ENCODE measurements at places on chromosomes 2 and 18.

DNA sequence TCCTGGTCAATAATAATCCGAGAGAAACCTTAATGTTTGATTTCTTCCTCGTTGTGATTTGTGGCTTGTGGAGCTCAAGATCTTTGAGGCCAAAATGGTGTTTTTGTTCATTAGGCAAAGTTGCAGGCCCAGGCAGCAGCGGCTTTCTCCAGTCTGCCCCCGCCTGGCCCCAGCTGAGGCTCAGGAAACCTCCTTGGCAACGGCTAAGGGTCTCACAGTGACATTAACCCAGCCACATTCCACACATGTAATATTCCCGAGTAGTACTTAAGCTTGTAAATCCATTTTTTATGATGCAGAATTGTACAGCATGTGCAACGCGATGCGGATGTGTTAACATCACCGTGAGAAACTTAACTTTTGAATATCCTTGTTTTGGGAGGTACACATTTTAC, 200.1 kb downstream of the BCL11A start:
- DNase-seq, result no peak

- no peak for DNase-seq
Measured at GRCh38 chr2:99338029-99338585, 918 bp downstream of the EIF5B start.

- no peak for DNase-seq
Measured at GRCh38 chr2:88230911-88231310, 60.8 kb downstream of the THNSL2 start.

- no peak for DNase-seq
Measured at GRCh38 chr2:43778233-43778632, 4.4 kb downstream of the DYNC2LI1 start.

GRCh38 chr18:38427234-38427633, 861.6 kb upstream of the CELF4 start:
- DNase-seq, result no peak

DNA sequence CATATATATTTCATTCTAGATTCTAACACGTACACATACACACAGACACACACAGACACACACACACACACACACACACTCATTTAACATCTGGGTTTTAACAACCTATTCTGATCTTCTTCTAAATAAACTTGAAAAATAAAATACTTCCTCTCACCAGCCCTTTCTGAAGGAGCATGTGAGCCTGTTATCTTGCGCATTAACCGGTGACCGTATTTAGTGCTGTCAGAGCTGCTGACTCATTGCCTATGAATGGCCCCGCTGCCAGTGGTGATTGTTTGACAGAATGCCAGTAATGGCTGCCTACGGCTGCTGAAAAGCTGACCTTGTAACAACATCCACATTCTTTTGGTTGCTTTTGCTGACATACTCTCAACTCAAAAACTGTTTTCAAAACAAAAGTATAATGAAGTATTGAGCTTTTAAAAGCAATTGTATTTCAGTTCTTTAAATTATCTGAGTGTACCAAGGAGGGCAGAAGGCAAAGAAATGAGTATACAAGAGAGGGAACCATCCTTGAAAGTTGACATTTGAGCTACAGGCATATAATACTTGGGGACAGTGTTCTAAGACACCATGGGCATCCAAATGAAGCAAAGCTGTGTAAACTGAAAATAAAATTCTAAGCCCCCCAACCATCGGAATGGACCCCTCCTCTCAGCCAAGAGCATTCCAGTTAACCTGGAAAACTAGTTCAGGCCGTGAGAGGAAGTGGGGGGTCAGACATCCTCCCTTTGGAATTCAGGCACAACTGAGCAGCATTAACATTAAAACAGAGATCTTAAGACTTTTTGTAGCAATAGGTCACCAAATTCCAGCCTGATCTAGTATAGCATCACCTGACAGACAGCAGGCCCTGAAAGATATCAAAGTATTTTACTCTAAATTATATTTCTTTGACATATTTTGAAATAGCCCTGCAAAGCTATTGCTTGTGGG, 50.2 kb upstream of the DTNA start:
- DNase-seq, result peak; percentile 64

DNA sequence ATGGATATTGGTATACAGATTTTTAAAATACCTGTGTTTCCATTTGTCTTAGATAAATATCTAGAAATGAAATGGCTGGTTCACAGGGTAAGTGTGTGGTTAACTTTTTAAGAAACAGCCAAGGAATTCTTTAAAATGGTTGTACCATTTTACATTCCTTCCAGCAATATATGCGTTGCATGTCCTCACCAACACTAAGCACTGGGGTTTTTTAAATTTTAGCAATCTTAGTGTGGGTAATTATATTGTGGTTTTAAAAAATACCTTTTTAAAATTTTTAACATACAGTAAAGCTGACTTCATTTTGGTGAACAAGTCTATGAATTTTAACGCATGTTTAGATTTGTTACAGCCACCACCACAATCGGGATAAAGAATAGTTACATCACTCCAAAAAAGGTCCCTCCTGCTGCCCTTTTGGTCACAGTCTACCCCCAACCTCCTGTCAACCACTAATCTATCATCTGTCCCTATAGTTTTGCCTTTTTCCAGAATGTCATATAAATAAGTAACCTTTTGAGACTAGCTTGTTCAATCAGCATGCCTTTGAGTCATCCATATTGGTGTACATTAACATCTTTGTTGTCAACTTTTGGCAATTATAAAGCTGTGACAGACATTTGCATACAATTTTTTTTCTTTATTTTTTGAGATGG, 128.1 kb upstream of the MSTN start:
- no peak for DNase-seq

GRCh38 chr2:219672406-219672805, 45.0 kb downstream of the SLC4A3 start:
- DNase-seq, result no peak

- DNase-seq, result peak; percentile 83
Measured at GRCh38 chr2:197453914-197454398, 604 bp downstream of the COQ10B start.

DNA sequence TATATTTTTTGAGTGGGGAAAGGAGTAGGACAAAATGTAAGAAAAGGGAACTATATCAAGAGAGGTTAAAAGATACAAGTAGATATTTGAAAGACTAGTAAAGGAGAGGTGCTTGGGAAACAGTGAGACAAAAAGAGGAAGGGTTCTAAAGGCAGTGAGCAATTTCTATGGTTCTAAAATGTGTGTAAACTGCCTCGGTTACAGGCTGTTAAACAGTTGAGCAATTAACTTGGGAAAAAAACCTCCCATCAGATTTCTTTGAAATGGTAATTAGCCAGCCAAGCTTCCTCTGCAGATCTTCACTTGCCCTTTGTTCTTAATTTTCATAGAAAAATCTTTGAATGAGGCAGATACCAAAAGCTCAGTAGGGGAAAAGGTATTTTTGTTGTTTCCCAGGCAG, 238.7 kb upstream of the KCNH7 start:
- DNase-seq, result no peak

DNA sequence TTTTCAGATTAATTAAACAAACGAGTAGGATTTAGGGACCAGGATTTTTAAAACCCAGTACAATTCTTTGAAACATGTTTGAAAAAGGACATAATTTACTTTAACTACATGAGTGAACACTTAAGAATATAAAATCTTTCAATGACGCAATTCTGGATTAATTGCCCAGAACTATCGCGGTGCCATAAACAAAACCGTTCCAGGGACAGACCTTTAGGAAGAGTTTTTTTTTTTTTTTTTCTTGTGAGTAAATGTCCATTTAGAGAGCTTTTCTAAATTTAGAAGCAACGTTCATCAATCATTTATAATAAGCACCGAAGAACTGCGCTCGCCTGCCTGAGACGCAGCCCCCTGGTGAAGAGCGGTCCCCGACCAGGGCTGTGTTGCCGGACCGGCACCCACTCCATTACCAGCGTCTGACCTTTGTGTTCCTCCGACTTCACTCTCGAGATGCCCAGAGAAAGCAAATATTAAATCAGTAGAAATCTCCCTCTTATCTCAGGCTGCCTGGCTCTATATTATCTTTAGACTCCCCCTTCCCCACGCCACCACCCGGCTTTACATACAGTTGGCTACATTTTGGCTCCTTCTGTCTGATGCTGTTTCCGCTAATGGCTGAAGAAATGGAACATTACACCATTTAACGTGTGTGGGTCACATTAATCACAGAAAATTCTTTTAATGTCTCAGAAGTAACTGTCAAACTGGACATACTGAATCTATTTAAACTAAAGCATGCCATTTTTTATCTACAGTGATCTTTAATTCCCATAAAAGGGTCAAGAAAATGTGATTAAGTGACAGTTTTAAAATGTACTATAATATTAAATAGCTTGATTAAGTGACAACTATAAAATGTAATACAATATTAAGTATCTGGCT, 364.0 kb upstream of the MEIS1 start:
- DNase-seq, result no peak

- no peak for DNase-seq
Measured at GRCh38 chr2:168316073-168316440, 68.7 kb upstream of the STK39 start.

DNA sequence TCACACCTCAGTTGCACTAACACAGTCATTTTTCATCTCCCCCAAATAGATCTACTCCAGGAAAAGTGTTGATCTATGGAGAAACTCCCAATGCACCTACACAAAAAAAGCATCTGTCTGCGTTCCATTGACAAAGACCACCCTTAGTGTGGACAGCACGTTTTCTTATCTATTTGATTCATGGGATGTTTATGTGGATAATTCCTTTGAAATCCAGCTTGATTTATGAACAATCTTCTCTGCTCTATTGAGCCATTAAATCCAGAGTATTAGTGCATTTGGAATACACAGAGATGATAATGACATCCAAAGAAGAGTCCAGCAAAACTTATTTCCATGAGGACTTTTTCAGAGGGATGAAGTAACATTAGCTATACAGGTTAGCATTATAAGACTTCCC, 1221.9 kb upstream of the NXPH2 start:
- DNase-seq, result no peak

GRCh38 chr2:31097962-31098613, 40.2 kb downstream of the GALNT14 start:
- DNase-seq, result no peak

- no peak for DNase-seq
Measured at GRCh38 chr2:216375286-216375685, 3.0 kb upstream of the MARCHF4 start.

DNA sequence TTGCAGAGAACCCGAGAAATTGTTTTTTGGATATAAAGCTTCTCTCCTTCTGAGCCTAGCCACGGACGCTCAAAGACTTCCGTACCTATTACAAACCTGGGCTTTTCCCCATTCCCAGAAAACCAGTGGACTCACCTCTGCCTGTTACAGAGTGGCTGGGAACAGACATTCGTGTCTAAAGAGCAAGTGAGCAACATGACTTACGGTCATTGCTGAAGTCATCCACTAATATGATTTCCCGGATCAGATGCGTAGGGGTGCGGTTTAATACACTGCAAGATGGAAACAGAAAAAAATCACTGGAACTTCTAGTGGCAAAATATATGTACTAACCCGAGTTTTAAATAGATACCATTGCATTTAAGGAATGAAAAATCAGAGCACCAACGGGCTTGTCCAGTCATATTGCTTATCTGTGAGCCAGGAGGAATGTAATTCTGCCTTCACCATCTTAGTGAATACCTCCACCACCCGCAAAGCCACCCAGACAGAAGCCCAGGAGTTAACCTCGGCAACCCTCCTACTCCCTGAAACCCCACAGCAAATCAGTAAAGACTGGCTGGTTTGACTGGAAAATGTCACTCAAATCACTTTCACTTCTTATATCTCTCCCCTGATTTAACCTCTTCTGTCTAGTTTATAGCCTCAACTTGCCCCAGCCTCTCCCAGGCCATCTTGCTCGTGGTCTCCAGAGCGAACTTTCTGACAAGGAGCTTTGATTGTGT, 151.1 kb upstream of the CAPN13 start:
- no peak for DNase-seq

- DNase-seq, result no peak
Measured at GRCh38 chr2:102386867-102387541, 31.4 kb downstream of the IL18R1 start.

GRCh38 chr2:215430528-215431187, 5.2 kb downstream of the FN1 start:
- no peak for DNase-seq

- no peak for DNase-seq
Measured at GRCh38 chr2:90077948-90078347, 1386.5 kb downstream of the RPIA start.

GRCh38 chr2:76567478-76567877, 856.8 kb upstream of the GCFC2 start:
- DNase-seq, result no peak

All from right hindlimb (tissue), 1 donor.